ENCODE measurements at places on chromosomes 3 and 15.

DNA sequence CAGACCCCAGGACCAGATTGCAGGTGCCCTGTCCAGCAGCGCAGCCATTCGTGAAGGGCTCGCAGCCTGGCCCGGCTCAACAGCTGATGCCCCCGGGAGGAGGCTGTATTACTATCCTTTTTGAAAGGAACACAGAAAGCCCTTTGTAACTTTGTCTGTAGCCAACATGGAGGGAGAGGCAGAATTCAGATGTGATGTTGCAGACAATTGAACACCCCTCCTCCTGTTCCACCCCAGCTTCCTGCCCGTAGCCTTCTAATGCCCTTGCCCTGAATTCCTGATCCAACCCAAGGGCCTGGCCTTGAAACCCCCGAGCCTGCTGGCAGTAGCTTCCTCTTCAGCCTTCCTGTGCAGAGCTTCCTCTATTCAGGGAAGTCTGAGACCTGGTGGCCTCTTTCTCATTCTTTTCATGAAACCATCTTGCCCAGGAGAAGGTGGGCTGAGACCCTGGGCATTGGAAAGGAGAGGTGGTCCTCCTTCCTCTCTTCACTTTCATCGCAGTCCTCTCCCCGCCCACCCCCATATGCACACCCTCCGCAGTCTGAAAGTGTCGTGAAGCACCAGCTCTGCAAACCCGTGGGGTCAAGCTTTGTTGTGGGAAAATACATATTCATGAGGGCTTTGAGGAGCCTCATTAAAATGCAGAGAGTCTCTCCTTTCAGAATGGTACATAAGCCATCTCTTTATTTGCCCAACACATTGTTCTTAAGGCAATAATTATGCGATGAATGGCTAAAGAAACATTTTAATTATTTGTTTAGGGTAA is 109.2 kb downstream of the APBA2 start:
- no peak for DNase-seq

DNA sequence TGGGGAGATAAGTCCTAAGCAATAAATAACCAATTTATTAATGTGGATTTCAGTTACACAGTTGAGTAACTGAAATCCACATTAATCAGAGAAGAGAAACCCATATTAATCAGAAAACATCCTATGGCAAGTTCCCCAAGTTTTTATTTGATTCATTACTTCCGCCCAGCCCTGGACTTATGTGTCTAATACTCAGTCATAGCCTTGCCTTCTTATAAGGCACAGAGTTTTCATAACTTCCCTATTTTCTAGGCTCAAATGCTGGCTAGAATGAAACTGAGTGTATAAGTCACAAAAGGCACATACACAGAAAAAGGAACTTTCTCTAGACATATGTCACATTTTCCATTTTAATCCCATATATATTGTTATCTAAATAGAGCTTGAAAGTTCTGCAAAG is 28.8 kb downstream of the CD47 start:
- no peak for DNase-seq

GRCh38 chr15:71649894-71650293 is 160.5 kb upstream of the NR2E3 start:
- DNase-seq, result no peak

- no peak for DNase-seq
Measured at GRCh38 chr15:59166166-59166565, 40.5 kb upstream of the LDHAL6B start.

- no peak for DNase-seq
Measured at GRCh38 chr3:33360136-33360825, 79.9 kb downstream of the UBP1 start.

- DNase-seq, result no peak
Measured at GRCh38 chr3:185733980-185734724, 90.7 kb downstream of the IGF2BP2 start.

- no peak for DNase-seq
Measured at GRCh38 chr3:172640751-172641150, 70.1 kb downstream of the NCEH1 start.

Measured in stimulated activated naive CD4-positive, alpha-beta T cell treated with Interleukin-2 at 50 U/mL for 16 hours (primary cell).